ENCODE measurements at places on chromosomes 6 and 20.

- no peak for DNase-seq
Observed at GRCh38 chr6:151290877-151291721, 51.3 kb downstream of the AKAP12 start.

DNA sequence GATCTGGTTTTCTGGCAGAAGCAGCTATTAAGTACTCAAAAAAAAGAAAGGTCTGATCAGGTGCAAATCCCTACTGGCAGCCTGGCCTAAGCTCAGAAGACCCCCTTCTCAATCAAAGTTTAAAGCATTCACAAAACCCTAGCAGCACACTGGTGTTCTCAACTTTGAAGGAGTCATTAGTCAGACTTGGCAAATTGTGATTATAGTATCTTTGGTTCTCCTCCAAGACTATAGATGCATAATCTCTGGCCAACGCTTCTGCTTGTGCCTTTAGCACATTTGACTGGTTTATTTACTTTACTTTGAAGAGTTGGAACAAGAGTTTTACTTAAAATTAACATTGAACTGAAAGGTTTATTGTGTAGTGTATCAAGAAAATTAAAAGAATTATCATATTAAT is 248.9 kb downstream of the PTPRK start:
- DNase-seq = no peak

GRCh38 chr6:157723376-157723775 is 99.7 kb upstream of the SNX9 start:
- no peak for DNase-seq

- no peak for DNase-seq
Observed at GRCh38 chr20:49630396-49630951, 62.5 kb upstream of the PTGIS start.

DNA sequence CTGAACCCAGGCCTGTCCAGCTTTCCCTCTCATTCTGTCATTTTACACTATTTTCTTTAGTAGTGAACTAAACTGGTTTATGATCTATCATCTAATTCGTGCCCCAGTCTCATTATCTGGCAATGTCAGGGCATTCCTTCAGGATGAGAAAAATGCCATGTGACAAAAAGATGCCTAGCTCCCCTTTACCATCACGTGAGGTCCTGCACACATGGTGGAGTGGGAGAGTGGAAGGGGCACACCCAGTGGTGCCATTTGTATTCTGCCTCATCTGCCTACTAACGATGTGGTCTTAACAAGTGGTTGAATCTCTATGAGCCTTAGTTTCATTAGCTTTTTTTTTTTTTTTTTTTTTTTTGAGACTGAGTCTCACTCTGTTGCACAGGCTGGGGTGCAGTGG is 41.2 kb downstream of the CDC5L start:
- DNase-seq = no peak

DNA sequence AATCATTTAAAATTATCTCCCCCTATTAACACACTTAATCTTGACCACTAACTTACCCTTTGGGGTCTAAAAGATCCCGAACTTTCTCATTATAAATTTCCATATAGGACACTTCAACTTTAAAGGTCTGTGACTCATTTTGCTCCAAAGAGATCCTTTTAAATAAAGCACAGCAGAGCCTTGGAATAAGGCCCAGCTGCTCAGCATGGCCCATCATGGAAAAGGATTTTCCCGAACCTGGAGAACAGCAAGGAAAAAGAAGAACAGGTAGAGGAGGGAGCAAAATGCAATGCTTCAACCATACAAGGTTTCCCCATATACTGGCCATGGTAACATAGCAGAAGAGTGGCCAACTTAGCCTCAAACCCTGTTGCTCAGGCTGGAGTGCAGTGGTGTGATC is 132.1 kb downstream of the KIF13A start:
- no peak for DNase-seq

DNA sequence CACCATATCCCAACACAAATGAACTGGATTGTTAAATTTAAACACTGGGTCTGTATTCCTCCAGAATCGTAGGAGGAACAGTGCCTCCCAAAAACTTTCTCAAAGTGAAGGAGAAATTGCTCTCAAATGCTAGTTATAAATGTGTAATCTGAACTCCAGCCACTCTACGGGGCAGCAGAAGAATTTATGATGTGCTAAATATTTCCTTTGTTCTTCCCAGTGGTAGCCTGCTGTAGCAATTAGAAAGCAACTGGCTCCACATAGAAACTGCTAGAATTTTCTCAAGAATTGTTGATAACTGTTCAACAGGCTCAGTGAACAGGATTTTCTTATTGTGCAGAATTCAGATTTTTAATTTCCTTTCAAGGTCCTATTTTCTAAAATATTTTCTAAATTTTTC is 49.8 kb upstream of the EYA4 start:
- DNase-seq = no peak

- no peak for DNase-seq
Observed at GRCh38 chr20:19249106-19249879, 36.9 kb downstream of the SLC24A3 start.

DNA sequence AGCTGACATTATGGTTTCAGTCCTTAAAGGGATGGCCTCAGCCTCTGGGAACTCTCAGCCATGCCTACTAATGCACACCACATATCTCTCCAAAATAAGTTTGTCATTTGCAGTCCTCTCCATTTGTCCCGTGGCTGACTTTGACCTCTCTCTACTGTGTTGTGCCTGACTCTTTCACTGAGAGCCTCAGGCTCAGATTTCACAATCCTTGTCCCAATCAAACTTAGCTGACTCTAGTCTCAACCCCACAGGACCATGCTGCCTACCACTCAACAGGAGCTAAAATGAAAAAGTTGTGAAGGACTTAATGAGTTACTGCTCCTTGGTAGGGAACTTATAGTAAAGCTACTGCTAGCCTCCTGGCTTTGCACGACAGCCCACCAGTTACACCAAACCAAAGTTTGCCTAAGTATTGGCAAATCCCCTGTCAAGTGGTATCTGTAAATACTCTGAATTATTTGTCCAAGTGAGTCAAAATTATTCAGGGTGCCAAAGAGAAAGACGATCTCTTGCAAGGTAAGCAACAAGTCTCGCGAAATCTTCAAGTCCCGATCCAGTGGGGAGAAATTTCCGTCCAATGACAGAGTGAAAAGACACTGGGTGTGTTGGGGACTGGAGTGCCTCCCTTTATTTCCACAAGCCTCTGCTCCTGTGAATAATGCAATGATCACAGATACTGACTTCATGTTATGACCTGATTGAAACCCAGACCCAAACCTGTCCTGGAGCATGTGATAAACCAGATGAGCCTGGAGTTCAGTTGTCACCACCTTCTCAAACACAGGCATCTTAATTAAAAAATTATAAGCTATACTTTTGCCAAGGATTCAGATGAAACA is 124.4 kb upstream of the FOXQ1 start:
- DNase-seq = no peak

DNA sequence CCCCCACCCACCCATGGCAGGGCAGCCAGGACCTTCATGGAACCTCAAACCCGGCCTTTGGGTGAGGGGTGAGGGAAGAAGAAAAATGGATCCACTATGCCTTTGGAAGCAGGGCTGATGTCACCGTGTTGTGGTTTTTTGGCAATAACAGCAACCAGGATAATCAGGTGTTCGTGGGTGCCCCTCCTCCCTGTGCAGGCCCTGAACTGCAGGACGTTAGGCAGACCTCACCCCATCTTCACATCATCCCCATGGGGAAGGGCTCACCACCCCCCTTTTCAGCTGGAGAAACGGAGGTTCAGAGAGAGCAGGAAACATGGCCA is 3.6 kb downstream of the GABRR2 start:
- DNase-seq = no peak

DNA sequence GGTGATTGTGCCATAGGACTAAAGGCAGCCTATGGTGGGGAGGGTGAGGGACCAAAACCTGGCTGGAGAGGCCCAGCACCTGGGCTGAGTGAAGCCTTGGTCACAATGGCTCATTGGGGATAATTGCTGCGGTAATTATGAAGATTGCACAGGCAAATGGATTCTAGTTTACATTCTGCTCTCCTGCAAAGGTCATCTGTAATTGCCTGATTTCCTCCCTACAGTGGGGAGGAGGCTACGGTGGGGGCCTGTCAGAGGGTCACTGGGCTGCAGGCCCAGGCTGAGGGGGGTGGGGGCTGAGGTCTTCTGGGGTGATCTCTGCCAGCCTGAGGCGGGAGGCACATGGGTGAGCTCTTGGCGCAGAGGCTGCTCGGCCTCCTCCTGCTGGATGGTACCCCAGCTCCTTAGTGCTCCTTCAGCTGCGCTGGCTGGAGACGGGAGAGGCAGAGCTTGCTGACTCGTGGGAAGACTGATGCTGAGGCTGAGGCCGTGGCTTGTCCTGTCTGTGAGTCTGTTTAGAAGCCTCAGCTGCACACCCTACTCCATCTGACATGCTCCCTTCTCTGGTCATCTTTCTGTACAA is 30.3 kb downstream of the PACSIN1 start:
- no peak for DNase-seq

GRCh38 chr20:25464501-25465242 is 57.2 kb downstream of the GINS1 start:
- no peak for DNase-seq

GRCh38 chr6:5151955-5152401 is 66.8 kb downstream of the PPP1R3G start:
- DNase-seq = peak; percentile 46

DNA sequence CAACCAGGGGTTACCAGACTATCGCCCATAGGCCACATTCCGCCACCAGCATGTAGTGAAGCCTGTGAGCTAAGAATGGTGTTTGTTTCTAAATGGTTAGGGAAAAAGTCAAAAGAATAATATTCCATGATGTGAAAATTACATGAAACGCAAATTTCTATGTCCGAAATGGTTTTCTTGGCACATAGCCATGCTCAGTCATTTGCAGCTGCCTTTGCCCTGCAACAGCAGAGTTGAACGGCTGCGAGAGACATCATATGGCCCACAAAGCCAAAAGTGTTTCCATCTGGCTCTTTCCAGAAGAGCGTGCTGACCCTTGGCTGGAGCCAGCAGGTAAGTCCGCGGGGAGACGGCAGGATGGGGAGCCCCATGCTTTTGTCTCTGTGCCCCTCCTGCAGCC is 60.7 kb downstream of the FAM120B start:
- DNase-seq = peak; percentile 58

GRCh38 chr20:4850960-4851359 is 129.3 kb downstream of the PRND start:
- DNase-seq = no peak

- DNase-seq = no peak
Observed at GRCh38 chr6:32189742-32190053, 304 bp downstream of the PBX2 start.

GRCh38 chr6:128719786-128720185 is 163.2 kb upstream of the LAMA2 start:
- DNase-seq = peak; percentile 92

DNA sequence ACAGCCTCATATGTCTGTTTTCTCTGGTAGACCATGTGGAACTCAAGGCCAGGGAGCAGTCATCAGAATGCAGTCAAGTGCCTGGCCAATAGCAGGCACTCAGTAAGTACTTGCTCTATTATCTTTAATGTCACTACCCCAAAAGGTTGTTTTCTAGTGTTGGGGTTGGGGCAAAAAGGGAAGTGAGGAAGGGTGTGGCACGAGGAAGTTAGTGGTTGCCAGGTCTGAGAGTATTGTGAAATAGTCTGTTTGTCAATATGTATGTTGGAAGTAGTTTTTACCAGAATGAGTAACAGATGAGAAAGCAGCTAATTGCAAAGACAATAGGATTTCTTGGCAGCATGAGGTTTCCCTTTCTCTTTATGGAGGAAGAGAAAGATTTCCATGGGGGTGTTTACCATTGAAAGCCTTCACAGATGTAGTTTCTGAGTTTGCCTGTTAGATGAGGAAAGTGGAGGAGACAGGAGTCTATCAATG is 59.5 kb upstream of the ARMH2 start:
- DNase-seq = no peak

DNA sequence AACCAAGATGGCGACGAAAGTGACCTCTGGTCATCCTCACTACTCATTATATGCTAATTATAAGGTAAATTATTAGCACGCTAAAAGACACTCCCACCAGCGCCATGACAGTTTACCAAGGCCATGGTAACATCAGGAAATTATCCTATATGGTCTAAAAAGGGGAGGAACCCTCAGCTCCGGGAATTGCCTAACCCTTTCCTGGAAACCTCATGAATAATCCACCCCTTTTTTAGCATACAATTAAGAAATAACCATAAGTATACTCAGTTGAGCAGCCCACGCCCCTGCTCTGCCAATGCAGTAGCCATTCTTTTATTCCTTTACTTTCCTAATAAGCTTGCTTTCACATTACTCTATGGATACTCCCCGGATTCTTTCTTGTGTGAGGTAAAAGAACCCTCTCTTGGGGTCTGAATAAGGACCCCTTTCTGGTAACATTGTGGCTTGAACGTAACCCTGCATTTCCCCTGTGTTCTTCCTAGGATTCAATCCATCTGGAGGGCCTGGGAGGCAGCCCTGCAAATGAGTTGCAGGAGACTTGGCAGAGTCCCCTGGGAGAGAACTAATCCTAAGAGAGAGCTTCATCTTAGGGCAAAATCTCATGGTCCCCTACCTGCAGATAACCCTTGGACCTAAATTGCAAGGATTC is 225.6 kb upstream of the JARID2 start:
- DNase-seq = no peak

DNA sequence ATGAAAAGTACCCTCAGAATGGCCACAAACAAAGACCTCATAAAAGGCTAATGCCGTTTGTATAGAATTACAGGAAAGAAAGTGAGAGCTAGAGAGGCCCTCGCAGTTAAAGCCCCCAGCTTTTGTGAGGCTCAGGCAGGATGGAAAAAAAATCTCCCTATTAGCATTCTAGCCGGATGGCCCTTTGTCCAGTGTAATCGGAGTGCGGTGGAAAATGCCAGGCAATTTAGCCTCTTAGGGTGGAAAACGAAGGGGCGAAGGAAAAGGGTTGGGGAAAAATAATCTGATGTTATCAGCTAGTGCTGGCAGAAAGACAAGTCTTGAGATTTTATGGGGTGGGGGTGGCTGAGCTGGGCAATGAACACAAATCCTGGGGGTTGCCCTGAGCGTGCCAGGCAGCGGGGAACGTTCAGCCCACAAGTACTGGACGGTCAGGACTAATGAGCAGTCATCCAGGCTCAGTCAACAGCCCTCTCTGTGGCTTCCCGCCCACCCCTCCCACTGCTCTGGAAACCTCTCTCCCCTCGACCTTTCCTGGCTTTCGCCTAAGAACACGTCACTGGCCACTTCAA is 92.4 kb downstream of the PSMG4 start:
- peak; percentile 74 for DNase-seq

DNA sequence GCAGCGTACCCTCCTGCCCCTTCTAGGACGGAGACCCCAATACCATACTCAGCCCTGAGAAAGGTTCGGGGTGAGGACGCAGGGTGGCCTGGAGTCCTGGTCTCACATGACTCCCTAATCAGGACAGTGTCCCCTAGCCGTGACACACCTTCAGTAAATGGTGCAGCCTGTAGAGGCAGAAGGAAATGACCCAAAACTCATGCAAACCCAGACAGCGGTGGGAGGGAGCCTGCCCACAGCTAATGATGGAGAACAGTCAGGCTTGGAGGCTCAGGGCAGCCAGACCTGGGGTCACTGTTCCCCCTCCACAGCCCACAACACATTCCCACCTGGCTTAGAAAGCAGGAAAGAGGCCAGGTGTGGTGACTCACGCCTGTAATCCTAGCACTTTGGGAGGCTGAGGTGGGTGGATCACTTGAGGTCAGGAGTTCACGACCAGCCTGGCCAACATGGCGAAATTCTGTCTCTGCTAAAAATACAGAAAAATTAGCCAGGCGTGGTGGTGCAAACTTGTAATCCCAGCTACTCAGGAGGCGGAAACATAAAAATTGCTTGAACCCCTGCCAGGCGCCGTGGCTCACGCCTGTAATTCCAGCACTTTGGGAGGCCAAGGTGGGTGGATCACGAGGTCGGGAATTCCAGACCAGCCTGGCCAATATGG is 8.8 kb upstream of the HMGA1 start:
- DNase-seq = no peak

- DNase-seq = peak; percentile 39
Observed at GRCh38 chr6:108904741-108905140, 56.5 kb downstream of the ARMC2 start.

GRCh38 chr20:18795366-18795765 is 18.2 kb upstream of the SCP2D1 start:
- DNase-seq = no peak
